ENCODE measurements at places on chromosomes 12 and 14. TPM values are rescaled to one million over a fixed set of nuclear protein-coding genes. Genes with fewer than 3 reads are reported as not detected.
A peak's percentile ranks its signal among the peaks of the same experiment; 100 is the strongest.

DNA sequence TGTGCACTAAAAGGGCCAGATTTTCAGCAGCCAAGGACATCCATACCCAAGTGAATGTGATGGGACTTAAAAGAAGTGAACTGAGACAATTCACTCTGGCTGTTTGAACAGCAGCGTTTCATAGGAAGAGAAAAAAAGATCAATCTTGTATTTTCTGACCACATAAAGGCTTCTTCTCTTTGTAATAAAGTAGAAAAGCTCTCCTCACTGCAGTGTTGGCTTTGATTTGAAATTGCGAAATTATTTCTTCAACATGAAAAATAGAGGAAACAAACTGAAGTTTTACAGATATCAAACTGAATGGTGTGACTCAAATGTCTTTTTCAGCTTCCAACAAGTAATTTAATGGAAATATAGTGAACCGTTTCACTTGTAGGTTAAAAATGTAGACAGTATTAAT is 11.3 kb upstream of the KCNMB4 start:
- DNase-seq = no peak

- peak; percentile 95 for DNase-seq
Measured at GRCh38 chr12:40107098-40107802, 1.4 kb upstream of the SLC2A13 start.

Gene SERPINA3
- total RNA-seq = 233 TPM

Gene ZFHX2
- 0.33 TPM for total RNA-seq

Gene VDR
- 1.9 TPM for total RNA-seq
